ENCODE measurements at places on chromosomes 7 and 10. TPM values are rescaled to one million over a fixed set of nuclear protein-coding genes. Genes with fewer than 3 reads are reported as not detected.

GRCh38 chr7:114181280-114181679, 233.3 kb upstream of the FOXP2 start:
- DNase-seq, result no peak

DNA sequence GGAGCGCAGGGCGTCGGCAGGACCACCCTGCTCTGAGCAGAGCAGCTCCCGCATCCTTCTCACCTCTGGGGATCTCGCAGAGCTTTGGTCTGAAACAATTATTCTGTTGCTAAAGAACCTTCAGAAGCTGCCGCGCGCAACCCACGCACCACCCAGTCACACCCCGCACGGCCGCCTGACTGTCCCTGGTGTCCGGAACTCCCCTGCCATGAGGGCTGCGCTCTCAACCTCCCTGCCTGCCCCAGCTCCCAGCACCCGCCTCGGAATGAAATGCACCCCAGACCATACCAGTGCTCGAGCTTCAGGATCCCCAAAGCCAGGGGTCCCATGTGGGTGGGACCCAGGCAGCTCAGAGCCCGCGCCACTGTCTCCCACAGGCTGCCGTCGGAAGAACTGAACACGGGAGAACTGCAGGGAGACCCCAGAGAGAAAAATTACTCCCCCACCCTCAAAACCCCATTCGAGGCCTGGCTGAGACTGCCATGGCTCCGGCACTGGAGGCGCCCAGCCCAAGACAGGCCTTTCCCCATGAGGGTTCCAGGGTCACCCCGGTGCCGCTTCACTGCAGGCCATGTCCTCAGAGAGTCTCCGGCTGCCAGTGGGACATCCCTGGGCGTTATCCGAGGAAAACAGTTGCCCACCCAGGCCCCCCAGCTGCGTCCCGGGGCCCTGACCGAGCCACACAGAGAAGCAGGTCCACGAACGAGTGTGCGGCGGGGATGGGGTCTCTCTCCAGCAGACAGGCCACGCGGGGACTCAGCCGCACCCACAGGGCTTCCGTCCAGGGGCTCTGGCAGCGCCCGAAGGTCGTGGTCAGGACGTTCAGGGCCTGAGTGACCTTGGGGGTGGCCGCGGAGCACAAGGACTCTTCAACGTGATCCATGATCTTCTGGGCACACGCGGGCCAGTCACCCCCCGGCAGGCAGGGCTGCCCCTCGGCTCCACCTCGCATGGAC, 12.1 kb downstream of the BRAT1 start:
- DNase-seq, result no peak

KLLN gene
- total RNA-seq, result not detected

ANKMY2 gene
- total RNA-seq, result 35.4 TPM

ELAPOR2 gene
- total RNA-seq, result 3.6 TPM

- DNase-seq, result no peak
Observed at GRCh38 chr10:12434277-12434676, 84.9 kb downstream of the CAMK1D start.

DNA sequence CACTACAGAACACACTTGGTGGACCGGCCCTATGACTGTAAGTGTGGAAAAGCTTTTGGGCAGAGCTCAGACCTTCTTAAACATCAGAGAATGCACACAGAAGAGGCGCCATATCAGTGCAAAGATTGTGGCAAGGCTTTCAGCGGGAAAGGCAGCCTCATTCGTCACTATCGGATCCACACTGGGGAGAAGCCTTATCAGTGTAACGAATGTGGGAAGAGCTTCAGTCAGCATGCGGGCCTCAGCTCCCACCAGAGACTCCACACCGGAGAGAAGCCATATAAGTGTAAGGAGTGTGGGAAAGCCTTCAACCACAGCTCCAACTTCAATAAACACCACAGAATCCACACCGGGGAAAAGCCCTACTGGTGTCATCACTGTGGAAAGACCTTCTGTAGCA, 14.6 kb downstream of the ZSCAN21 start:
- no peak for DNase-seq

ADCY1 gene
- 0.10 TPM for total RNA-seq

RNF32 gene
- 1.3 TPM for total RNA-seq

GRCh38 chr7:159280008-159280407, 135.3 kb upstream of the VIPR2 start:
- no peak for DNase-seq

COL26A1 gene
- not detected for total RNA-seq

- DNase-seq, result no peak
Observed at GRCh38 chr10:44004913-44005787, 356.5 kb upstream of the ZNF32 start.

- no peak for DNase-seq
Observed at GRCh38 chr7:107658467-107658866, 2.2 kb upstream of the SLC26A4 start.

- DNase-seq, result peak; percentile 50
Observed at GRCh38 chr7:122588621-122589020, 110.3 kb downstream of the RNF133 start.

DNA sequence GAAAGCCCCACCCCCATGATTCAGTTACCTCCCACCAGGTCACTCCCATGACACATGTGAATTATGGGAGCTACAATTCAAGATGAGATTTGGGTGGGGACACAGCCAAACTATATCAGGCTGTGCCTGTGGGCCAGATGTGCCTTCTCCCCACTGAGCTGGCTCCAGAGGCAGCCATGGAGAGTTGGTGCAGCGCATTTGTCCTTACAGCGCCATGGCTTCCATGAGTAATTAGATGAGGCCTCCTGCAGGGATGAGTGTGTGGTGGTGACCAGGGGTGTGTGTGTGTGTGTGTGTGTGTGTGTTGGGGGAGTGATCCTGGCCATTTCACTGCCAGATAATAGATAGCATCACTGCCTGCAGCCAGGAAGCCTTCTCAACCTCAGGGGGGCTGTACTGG, 94.6 kb downstream of the FANK1 start:
- DNase-seq, result no peak

ASB10 gene
- total RNA-seq, result not detected

GRCh38 chr10:48880016-48880705, 59.5 kb downstream of the LRRC18 start:
- no peak for DNase-seq

GRCh38 chr10:49175587-49176309, 12.4 kb downstream of the TMEM273 start:
- DNase-seq, result no peak

- no peak for DNase-seq
Observed at GRCh38 chr7:23520582-23520981, 11.2 kb downstream of the TRA2A start.
